ENCODE measurements at places on chromosomes 12 and 14.

DNA sequence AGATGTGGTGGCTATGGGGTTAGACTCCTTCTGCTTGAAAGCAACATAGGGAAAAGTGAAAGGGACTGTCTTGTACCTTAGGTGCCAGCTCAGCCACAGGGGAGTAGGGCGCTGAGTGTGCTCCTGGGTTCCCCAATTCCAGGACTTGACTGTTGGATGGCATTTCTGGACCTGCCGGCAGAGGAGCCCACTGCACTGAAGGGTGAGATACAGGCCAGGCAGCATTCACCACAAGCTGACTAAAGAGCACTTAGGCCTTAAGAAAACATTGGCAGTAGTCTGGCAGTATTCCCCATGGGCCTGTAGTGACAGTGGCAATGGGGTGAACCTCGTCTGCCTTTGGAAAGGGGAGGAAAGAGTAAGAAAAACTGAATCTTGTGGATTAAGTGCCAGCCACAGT lies 67.1 kb upstream of the TMTC2 start:
- DNase-seq: no peak

DNA sequence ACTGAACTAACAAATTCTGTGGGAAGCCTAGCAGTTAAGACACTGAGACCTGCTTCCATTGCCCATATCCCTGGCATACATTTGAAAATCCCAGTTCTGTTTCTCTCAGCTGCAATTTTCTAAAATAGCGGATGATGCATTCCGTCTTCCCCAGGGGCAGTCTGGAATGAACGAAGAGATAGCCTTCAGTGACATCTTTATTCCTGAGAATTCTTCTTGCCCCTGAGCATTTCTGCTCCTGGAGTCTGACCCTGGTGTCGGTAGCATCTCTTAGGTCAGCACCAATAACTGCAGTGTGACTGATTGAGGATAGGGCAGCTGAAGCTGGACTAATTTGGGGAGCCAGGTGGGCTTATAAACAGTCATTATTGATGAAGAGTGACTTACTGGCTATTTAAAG lies 552.5 kb downstream of the DIO2 start:
- no peak for DNase-seq

DNA sequence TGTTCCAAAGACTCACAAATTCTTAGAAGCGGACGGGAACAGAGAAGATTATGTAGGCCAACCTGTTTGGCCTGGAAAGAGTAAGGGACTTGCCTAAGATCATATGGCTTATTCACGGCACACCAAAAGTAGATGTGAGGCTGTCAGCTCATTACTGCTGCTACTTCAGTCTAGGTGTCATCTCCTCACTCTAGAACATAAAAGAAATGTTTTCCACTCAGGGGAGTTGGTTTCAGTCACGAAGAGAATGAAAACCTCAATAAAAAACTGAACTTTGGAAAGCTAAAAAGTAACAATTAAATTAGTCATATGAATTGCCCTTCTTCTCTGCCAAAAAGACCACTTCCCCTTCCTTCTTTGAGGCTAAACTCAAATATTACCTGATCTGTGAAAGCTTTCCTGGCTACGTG lies 658 bp upstream of the CEP128 start:
- DNase-seq: no peak

DNA sequence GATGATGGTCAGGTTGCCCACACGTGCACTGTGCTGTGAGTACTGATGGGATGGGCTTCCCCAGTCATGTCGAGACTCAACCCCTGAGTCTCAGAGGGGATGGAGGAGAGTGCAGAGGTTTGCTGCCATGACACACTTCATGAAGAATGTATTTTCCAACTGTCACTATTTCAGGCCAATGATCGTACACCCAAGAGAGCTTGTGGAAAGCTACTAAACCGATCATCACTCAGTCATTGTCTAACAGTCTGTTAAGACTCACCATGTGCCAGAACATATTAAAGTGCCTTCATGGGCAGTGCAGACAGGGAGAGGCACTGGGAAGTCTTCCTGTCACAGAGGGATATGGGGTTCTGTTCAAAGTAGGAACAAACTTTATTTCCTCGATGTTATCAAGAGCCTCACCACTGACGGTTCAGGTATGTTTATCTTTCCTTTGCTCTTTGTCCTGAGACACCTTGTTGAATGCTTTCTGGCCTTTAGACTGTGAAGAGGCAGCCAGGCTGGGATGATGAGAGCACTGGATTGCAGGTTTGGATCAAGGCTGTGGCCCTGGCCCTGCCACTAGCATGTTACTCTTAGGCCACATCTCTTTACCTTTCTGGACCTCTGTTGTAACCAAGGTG lies 41.6 kb upstream of the NTF3 start:
- DNase-seq: no peak

- no peak for DNase-seq
Observed at GRCh38 chr14:59687663-59688062, 111.1 kb upstream of the CCDC175 start.

DNA sequence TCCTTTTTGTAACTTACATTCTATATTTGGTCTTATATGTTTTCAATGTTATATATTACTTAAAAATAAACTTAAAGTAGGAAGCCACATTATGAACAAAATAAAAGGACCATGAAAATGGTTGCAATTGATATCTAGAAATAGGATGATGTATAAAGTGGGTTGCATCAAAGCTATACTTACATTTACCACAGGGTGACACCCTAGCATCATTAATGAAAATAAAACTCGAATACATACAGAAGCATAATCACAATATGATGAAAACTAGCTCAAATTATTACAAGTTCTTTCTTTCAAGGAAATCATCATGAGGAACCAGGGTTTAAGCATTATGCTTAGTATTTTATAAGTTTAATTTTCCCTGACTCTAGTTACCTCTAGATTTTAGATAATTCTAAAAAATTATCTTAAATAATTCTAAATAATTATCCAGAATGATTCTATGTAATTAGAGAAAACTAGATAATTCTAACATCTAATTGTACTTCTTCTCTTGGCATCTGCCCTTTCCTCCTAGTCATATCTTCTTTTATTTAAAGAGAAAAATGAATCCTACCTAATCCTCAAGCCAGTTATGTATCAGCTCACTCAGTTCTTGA lies 31.2 kb downstream of the TAS2R7 start:
- DNase-seq: no peak

- DNase-seq: no peak
Observed at GRCh38 chr12:9897535-9897934, 16.2 kb downstream of the KLRF2 start.

DNA sequence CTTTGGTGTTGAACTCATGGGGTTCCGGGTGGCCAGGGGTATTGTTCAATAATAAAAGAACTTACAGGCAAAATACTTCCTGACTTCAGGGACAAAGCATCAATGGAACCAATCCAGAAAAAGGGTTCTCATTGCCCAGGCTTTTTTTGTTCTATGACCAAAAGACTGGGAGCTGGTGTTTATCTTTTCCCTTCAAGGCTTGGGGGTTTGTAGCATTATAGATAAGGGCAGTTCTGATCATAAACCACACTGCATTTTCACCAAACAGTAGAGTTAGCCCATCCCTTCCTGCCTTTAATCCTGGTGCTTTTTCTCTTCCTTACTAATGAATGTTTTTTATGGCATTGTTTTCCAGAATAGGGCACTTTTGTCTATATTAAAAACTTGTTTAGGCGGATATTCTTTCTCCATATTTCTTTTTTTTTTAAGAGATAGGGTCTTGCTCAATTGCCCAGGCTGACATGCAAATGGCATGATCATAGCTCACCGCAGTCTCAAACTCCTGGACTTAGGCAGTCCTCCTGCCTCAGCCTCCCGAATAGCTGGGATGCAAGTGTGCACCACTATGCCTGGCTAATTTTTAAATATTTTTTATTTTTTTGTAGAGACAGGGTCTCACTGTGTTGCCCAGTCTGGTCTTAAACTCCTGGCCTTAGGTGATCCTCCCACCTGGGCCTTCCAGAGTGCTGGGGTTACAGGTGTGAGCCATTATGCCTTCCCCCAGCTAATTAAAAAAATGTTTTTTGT lies 9.7 kb downstream of the FUT8 start:
- DNase-seq: no peak

- no peak for DNase-seq
Observed at GRCh38 chr14:26694521-26694920, 96.7 kb upstream of the NOVA1 start.

DNA sequence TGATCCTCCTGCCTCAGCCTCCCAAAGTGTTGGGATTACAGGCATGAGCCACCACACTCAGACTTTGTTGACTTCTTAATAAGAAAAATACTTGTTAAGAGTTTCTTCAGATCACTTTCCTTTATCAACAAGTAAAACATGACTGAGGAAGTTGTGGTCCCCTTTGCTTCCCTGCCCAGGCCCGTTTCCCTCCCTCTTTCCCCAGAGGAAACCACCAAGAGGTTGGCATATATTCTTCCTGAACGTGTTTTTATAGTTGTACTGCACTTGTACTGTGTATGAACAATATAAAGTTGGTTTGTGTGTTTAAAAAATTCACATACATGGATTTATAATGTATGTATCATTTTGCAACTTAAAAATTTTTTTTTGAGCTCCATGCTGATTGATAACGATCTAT lies 28.4 kb downstream of the PTPN11 start:
- DNase-seq: no peak

- DNase-seq: no peak
Observed at GRCh38 chr12:80766897-80767296, 50.2 kb downstream of the MYF5 start.

DNA sequence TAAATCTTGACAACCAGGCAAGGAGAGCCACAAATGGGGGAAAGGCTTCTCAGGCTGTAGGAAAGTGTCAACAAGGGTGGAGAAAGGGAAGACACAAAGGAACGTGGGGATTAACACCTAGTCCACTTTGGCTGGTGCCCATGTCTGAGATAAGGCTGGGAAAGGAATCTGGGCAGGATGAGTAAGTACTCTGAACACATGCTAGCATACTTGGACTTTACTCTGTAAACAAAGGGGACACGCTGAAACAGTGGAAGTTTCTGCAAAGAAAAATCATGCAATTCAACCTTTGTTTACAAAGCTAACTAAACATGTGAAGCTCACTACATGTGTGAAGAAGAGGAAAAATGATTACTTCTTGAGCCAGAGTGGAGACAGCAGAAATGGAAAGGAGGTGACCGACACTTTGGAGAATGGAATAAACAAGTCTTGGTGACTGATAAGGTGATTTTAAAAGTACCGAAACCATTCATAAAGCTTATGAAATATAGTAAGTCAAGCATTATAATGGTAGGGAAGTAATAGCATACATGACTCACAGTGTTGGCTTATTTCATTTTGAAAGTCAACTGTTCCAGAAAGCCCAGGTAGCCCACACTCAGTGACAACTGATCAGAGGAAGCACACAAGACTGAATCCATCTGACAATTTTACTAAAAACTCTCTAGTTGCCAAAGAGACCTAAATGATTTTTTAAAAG lies 13.2 kb downstream of the CPNE8 start:
- no peak for DNase-seq

DNA sequence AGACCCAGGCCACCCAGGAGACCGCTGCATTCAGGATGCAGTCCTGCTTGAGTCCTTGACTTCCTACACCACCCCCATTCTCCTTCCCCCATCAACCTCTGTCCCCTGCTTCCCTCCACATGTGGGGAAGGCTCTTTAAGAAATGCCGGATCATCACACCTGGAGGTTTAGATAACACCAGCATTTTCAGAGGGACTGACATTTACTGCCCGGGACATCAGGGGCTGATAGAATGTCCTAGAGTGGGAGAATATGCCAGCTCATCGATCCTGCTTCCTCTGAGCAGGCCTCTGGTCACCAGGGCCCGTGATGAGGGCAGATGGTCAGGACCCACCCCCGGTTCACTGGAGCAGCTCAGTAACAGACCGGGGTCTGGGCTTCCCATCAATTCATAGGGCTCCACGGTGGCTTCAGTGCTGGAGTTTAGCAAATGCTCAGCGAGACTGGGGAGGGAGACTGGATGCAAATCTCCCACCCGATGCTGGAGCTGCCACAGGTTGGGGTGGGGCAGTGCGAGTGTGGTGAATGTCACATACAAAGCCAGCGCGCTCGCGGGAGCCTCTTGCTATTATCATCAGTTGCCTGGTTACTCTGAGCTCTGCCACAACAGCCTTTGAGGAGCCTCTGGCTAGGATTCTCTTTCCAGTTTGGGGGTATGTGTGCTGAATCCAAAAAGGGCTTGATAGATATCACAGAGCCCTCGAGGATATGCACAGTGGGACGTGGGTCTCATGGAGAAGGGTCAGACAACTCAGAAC lies 111.6 kb downstream of the RBM19 start:
- no peak for DNase-seq

- no peak for DNase-seq
Observed at GRCh38 chr12:2354151-2354991, 301.6 kb downstream of the CACNA1C start.

GRCh38 chr12:78981-79380 lies 12.4 kb downstream of the IQSEC3 start:
- no peak for DNase-seq
